ENCODE measurements at places on chromosomes 1 and 21. TPM values are rescaled to one million over a fixed set of nuclear protein-coding genes. Genes with fewer than 3 reads are reported as not detected.
A peak's percentile ranks its signal among the peaks of the same experiment; 100 is the strongest.

- DNase-seq = no peak
Measured at GRCh38 chr1:182646739-182647138, 37.6 kb downstream of the RGS8 start.

DNA sequence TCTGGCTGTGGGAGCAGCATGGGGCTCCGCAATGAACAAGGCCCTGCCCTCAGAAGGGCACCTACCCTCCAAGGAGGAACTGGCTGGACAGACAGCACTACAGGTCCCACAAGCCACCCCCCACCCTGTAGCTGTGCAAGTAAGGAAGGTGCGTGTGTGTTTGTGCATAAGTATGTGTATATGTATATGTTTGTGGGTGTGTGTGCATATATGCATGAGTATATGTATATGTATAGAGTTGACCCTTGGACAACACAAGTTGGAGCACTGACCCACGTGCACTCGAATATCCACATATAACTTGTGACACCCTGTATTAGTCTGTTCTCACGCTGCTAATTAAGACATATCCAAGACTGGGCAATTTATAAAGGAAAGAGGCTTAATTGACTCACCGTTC, 22.6 kb upstream of the TENT5C start:
- DNase-seq = no peak

GRCh38 chr1:180281490-180281889, 51.4 kb downstream of the LHX4 start:
- no peak for DNase-seq

DNA sequence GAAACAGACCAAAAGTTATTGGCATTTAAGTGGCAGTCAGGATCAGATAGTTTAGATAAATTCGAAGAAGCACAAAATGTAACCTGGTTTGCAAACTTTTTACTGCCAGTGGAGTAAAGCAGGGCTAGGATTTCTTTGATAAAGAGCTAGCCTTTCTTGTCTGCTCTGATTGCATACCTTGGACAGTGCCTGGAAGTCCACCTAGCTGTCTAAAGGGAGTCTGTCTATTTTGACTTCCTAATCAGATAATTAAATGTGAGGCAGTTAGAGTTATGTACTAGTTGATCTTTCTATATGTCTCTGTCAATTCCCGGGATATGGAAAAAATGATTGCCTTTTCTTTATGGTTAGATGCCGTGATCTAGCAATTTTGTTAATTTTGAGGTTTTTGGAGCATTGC, 4.1 kb downstream of the GPSM2 start:
- DNase-seq = no peak

DNA sequence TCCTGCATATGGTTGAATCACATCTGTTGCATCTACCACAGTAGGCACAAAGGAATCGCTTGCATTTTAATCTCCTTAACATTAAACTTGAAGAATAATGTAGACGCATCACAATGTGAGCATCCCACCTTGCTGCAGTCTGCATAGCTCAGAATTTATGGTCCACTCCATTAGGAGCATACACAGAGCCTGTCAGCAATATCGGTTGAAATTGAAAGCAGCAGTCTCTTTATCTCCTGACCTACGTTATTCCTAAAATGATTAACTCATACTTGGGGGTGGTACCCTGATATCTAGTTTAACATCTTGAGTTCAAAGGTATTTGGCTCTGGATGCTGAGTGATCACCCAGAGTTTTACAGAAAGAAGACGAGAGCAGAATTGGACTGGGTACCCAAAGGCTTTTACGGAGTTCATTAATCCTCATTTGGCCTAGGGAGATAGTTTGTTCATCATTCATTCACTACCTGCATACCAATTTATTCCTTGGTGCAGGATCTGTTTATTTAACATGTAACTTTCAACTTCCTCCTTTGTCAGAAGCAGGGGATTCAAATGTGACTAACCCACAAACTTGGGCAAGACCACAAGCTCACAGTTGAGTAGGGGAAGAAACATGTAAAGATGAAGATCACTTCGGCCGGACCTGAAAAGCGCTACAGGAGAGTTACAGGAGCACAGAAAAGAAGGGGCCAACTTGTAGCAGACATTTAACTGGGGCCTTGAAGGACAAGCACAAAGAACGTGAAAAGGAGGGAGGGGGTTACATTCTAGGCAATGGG, 187.9 kb downstream of the DAB1 start:
- DNase-seq = no peak

Gene UMODL1
- total RNA-seq = not detected

DNA sequence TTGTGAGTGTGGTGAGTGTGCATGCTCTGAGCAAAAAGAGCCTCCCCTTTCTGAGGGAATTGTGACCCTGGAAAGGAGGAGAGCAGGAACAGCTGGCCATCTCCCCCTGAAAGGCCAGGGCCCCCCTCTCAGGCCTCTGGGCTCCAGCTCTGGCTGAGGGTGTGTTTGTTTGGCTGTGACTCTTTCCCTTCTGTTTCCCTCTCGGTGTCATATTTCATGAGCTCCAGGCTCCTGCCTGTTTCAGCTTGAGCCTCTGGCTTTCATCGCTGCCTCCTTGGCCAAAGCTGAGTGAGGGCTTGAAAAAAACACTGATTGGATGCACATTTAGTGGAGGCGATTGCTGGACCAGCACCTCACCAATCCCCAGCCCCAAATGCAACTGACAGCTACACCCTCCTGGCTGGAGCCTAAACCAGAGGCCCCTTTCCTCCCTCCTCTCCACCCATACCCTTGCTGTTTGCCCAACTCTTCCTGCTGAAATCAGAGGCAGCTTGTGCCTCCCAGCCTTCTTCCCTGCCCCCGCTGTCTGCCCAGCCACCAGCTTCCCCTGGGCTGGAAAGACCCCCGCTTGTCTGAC, 64.1 kb downstream of the DDR2 start:
- peak; percentile 67 for DNase-seq

DNA sequence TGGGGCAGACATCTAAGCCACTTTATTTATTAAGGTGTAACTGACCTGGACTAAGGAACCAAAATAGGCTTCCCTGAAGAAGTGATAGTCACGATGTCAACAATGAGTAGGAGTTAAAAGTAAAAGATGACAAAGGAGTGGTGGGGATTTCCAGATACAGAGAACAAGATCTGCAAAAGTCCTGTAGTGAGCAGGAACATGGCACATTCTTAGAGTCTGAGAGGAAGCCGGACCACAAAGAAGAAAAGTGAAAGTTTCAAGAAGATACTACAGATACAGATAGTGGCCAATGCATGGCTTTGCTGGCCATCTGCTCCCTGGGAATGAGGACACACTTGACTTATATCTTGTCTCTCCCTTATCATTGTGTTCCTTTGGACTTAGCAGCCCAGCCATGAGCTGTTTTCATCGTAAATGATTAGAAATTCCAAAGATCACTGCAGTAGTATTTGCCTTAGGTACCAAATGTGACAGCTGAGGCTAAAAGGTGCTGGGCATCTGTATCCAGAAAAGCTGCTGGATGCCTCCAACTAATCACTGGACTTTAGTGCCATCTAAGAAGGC, 302.4 kb upstream of the NR5A2 start:
- no peak for DNase-seq

Gene ACKR1
- total RNA-seq = 0.61 TPM

Gene TNFRSF9
- not detected for total RNA-seq

- DNase-seq = no peak
Measured at GRCh38 chr1:2193514-2194281, 874 bp downstream of the FAAP20 start.

GRCh38 chr1:162954824-162955223, 93.8 kb upstream of the CCDC190 start:
- no peak for DNase-seq

DNA sequence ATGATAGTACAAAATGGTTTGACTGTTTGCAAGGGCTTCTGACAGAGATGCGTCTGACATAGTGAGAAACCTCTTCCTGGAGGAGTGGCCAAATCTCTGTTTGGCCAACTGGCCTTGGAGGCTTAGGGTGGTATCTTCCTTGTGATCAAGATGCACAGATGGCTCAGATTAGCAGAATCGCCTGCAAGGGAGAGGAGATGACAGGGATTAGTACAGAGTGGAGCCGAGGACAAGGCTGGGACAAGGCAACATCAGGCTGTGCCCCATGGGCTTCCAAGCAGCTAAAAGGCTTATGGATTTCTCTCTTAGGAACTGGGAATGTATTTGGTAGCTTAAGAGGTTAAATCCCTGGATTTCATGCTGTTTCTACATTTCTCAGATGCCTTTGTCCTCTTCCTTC, 379.1 kb downstream of the SIPA1L2 start:
- DNase-seq = no peak

- no peak for DNase-seq
Measured at GRCh38 chr1:173478094-173478674, 1.0 kb downstream of the PRDX6 start.

Gene SMCP
- not detected for total RNA-seq

- no peak for DNase-seq
Measured at GRCh38 chr1:66336641-66336990, 197.3 kb upstream of the SGIP1 start.

DNA sequence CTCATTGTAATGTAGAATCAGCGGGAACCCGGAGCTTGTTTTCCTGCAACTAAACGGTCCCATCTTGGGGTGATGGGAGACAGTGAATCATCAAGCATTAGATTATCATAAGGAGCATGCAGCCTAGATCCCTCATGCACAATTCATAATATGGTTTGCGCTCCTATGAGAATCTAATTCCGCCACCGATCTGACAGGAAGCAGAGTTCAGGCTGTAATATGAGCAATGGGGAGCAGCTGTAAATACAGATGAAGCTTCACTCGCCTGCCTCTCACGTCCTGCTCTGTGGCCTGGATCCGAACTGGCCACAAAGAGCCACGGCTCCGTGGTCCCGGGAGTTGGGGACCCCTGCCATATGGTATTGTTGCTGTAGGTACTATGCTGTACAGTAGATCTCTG, 1.6 kb downstream of the IFI44 start:
- no peak for DNase-seq

GRCh38 chr1:177907000-177907399, 62.9 kb downstream of the SEC16B start:
- no peak for DNase-seq

- no peak for DNase-seq
Measured at GRCh38 chr1:230206207-230206606, 139.2 kb downstream of the GALNT2 start.

Gene SYT14
- 16.7 TPM for total RNA-seq

DNA sequence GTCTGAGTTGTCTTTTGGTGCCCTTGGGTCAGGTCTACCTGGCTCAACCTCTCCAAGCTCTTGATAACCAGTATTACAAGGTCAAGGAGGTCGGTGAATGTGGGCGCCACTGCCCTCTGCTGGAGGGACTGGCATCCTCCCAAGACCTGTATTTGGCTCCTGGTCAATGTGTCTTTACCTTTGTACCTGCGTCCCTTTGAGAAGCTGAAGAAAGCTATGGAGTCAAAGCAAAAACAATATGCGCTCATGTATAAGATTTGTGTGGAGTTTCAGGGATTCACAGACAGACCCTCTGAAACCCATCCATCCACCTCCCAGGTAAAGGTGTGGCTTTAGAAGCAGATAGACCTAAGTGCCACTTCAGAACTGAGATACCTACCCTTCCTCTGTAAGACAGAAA, 61.8 kb upstream of the NBL1 start:
- peak; percentile 75 for DNase-seq

GRCh38 chr1:107620753-107621152, 344.2 kb downstream of the VAV3 start:
- no peak for DNase-seq

DNA sequence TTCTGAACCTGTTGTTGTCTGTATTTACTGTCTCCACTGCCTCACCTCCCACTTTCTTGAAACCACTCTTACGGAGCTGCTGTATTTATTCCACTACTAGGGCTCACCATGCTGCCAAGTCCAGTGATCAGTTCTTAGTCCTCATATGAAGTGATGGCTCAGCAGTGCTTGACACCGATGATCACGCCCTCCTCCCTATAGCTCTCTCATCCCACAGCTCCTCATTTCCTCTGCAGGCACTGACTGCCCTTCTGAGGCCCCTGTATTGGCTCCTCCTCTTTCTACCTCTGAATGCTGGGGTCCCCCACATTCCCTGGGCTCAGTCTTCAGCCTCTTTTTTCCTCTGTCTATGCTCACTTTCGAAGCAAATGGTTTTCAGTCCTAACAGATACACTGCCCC, 3.4 kb downstream of the CLCA1 start:
- DNase-seq = no peak

Gene ORC1
- 49.0 TPM for total RNA-seq

- DNase-seq = peak; percentile 31
Measured at GRCh38 chr1:205917466-205918238, 25.6 kb downstream of the SLC26A9 start.

DNA sequence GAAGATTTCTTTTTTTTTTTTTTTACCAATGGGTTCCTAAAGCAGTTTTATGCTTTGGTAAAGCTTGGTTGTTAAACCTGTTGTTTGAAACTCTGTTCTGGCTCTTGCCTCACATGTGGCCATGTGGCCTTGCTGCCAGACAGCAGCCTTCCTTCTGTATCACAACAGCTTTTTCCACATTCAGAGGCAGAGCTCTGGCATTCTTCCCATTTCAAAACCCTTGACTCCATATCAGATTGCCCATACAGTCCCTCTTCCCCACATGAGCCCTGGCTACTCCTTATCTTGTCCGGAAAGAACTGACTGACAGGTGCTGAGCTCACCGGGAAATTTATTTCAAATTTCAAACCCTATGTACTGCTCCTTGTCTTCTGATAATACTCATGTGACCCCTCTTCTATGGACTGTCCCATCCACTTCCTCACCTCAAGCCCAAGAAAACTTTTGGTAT, 38.5 kb upstream of the LAX1 start:
- no peak for DNase-seq

DNA sequence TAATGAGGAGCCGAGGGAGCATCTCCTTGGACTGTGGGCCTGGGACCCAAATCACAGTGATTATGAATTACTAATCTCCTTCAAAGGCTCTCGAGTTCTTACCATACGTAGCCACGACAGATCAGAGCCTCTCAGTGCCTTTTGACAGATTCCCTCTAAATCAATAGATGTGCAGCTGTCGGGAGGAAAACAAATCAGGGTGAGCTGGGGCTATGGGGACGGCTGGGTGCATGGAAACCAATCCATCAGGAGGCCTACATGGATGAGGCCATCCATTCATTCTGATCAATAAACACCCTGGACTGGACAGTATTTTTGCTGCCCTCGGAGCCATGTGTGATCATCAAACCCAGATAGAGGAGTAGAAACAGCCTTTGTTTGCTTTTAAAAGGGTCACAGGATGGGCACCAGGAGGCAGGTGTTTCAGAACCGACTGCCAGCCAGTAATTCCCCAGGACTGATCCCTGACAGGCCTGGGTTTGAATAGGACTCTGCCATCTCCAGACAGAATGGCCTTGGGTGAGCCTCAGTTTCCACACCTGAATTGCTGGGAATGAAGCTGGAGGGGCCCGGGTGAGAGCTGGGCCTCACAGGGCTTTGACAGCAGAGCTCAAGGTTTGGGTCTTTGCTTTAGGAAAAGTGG, 532.8 kb downstream of the MATN1 start:
- peak; percentile 3 for DNase-seq

All from H1 (cell line).